Calu3 (cell line): ENCODE measurements at places on chromosomes 13 and 19. TPM values are rescaled to one million over a fixed set of nuclear protein-coding genes. Genes with fewer than 3 reads are reported as not detected.

The UGGT2 gene
- 11.1 and 12.1 TPM in 2 replicates for total RNA-seq

- DNase-seq = no peak
- no peak overlapping the region for H3K4me3 ChIP-seq
- no peaks in the 10 kb centered on the region for H3K27me3 ChIP-seq
- no peaks in the 10 kb centered on the region for H3K36me3 ChIP-seq
Observed at GRCh38 chr19:30288911-30289310, 83.3 kb upstream of the ZNF536 start.

DNA sequence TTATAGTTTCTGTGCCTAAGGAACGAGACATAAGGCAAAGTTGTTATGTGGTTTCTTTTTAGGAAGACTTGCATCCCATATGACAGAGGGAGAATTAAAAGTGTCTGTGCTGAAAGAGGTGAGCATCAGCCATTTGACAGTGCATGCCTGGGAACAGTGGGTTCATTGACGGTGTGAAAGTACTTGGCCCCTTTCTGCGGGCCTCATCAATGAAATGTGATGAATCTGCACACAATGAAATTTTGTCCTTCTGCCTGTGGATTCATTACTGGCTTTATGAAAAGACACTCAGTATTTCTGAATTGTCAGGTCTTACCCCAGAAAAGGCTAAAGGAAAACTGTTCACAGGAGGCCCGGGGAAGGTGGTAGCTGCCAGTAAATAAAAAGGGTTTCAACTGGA, 295.8 kb downstream of the FOXO1 start:
- H3K4me1 ChIP-seq = no peaks in the 10 kb centered on the region
- DNase-seq = no peak
- H3K27ac ChIP-seq = no peak overlapping the region
- H3K36me3 ChIP-seq = no peaks in the 10 kb centered on the region

The ZNF99 gene
- not detected in 2 replicates for total RNA-seq

- no peak for DNase-seq
- no peak overlapping the region for H3K4me3 ChIP-seq
- no peaks in the 10 kb centered on the region for H3K36me3 ChIP-seq
Observed at GRCh38 chr13:99268822-99269221, 10.6 kb upstream of the GPR18 start.

The ZNF490 gene
- 5.4 and 6.3 TPM in 2 replicates for total RNA-seq
